Activated CD4-positive, alpha-beta T cell treated with anti-CD3 and anti-CD28 coated beads, Interleukin-2, amount 10 ng/mL, durations not matched to agents 24 days and 14 days (primary cell): ENCODE measurements at places on chromosomes 16 and 17. TPM values are rescaled to one million over a fixed set of nuclear protein-coding genes. Genes with fewer than 3 reads are reported as not detected.
A peak's percentile ranks its signal among the peaks of the same experiment; 100 is the strongest.

- peak; percentile 85 for DNase-seq
Observed at GRCh38 chr17:35947156-35947585, 3.7 kb upstream of the LYZL6 start.

GRCh38 chr16:71722801-71723536, 1.5 kb downstream of the PHLPP2 start:
- DNase-seq, result peak; percentile 88

DNA sequence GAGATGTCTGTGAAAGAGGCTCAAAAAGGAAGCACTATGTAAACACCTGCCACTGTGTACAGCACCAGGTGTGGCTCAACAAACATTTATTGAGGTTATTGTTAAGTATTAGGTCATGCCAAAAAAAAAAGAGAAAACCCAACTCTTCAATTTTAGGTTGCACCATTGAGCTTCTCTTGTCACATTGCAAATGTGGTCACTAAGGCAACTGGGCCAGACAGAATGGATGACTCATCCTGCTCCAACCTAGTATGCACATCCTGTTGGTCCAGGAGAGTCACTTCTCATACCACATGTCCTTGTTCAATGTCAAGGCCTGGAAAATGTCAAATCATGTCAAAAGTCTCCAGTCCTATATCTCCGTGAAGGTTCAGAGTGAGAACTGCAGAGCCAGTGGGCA, 25.0 kb downstream of the HOXB1 start:
- DNase-seq, result peak; percentile 91

- DNase-seq, result no peak
Observed at GRCh38 chr16:24826817-24827566, 18.8 kb upstream of the SLC5A11 start.

DNA sequence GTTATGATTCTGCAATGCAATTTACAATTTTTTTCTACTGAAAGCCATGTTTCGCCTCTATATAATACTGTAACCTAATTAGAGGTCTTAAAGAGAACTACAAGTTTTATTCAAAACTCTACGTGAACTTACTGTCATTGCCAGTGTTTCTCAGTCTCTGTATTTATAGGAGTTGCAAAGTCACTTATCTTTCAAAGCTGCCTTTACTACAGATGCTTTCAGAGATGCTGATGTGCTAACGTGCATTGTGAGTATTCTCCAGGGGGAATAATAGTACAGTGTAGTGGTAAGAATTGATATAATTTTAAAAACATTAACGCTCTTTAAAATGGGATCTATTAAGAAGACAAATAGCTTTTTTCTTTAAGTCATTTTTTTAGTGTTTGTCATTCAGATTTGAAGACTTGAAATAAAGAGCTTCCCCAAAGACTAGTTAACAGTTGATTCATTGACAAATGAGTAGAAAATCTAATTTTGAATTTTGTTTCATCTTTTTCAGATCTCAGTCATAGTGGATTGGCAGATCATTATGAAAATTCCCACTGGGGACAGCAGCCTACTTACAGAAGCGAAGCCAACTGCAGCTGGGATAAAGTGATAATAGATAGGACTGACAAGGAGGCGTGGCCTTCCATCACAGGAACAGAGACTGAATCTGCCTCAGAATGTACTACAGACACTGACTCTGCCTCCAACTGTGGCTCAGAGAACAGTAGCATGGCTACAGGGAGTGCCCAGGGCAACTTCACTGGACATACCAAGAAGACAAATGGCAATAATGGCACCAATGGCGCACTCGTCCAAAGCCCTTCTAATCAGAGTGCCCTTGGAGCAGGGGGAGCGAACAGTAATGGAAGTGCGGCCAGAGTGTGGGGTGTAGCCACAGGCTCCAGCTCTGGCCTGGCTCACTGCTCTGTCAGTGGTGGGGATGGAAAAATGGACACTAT, 79.9 kb downstream of the TMC6 start:
- DNase-seq, result no peak

- no peak for DNase-seq
Observed at GRCh38 chr16:85935391-85935973, 36.5 kb downstream of the IRF8 start.

The MC1R gene
- total RNA-seq, result 4.6 and 5.9 TPM in 2 replicates

The PRR29 gene
- total RNA-seq, result 0.12 and 0.47 TPM in 2 replicates

- DNase-seq, result no peak
Observed at GRCh38 chr17:75727391-75727790, 6.1 kb downstream of the ITGB4 start.

DNA sequence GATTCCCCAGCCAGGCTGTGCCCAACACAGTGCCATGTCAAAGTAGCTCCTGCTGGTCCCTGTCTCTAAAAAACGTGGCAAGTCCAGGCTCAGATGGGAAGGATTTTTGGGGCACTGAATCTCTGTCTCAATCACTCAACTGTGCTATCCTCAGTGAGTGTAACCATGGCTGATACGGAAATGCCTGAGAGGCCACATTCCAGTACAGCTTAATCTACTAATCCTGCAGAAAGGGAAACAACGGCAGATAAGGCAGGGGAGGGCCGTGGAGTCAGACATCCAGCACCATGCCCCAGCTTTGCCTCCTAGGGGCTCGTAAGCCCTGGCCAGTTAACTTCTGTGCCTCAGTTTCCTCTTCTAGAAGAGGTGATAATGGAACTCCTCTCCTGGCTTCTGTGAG, 251.7 kb downstream of the CPPED1 start:
- DNase-seq, result no peak

- no peak for DNase-seq
Observed at GRCh38 chr17:17468217-17469010, 8.4 kb upstream of the MED9 start.

DNA sequence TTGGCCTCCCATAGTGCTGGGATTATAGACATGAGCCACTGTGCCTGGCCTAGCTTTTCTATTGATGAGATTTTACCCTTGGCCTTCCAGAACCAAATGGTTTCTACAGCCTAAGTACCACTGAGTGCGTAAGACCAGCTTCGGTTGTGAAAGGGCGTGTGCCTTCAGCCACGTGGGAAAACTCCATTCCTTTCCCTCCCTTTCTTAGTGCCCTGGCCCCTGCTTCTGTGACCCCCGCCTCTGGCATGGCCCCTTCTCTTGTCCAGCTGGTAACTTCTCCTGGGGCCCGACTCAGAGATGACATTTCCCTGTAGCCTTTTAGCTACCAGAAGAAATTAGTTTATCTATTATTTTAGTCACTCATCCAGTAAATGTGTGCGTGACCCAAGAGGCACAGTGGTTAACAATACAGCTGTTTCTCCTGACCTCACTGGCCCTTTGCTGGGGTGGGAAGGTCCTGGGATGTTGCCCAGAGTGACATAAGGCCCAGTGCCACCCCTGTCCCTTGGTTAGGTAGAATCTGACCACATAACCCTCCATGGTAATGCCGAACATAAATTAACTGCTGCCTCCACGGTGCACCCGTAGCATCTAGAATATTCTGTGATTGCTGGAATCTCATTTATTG, 97.3 kb downstream of the PLCG2 start:
- no peak for DNase-seq

DNA sequence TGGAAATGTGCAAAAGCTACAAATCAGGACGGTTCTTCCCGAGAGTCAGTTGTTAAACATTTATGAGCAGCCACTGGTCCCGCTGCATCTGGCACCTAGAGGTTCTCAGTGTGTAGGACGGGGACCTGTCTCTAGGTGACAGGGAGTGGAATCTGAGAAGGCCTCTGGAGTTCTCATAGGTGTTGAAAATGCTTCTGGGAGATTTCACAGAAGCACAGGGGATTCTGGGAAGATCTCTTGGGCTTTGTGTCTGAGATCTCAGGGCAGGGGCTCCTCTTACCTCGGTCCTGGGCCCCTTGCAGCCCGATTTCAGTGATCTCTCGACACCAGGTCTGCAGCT, 8.9 kb downstream of the ALOX15 start:
- no peak for DNase-seq

DNA sequence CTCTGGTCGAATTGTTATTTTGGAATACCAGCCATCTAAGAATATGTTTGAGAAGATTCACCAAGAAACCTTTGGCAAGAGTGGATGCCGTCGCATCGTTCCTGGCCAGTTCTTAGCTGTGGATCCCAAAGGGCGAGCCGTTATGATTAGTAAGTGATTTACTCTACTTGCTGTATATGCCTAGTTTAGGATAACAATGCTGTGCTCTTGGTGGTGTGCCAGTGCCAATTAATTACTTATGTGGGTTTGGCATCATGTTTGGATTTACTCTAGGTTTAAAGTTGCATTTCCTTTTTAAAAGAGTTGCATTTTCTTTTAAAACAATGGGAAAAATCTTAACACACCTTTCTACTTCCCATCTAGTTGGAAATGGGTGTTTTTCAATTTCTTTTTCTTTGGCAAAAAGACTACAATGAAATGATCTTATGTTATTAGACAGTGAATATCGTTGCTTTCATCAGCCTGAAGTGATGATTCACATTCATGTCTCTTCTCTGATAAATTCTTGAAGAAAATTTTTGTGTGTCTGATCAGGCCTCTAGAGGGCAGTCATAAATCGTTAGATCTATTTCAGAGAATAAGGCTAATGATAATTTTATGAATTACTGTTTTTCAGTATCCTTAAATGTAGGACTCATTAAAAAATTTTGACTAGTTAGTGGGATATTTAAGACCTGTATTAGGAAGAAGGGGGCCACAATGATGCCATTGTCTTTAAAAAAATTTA, 5.6 kb downstream of the SF3B3 start:
- DNase-seq, result peak; percentile 63

DNA sequence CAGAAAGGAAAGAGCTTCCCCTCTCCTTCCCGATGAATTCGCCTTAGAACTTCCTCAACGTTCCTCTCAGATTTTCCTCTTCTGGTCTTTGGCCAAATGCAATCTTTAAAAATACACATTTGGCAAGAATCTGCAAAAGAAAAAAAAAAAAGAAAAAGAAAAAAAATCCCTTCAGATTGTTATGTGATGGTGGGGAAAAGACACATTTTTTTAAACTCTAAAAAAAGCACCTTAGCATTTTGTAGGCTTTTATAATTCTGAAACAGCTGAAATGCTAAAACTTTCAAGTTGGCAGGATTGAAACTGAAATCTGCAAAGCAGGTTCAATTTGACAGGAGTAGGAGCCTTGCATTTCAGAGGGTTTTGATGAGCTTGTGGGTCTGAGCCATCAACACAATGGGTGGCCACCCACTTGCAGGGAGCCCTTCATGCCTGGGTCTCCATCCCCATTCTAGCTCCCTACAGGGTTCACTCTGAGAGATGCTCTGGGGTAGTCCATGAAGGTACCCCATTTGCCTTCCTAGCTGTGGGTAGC, 33.1 kb downstream of the CACNG3 start:
- DNase-seq, result no peak

The CDH8 gene
- total RNA-seq, result 0.70 TPM in 1 of 2 replicates, not detected in the other

DNA sequence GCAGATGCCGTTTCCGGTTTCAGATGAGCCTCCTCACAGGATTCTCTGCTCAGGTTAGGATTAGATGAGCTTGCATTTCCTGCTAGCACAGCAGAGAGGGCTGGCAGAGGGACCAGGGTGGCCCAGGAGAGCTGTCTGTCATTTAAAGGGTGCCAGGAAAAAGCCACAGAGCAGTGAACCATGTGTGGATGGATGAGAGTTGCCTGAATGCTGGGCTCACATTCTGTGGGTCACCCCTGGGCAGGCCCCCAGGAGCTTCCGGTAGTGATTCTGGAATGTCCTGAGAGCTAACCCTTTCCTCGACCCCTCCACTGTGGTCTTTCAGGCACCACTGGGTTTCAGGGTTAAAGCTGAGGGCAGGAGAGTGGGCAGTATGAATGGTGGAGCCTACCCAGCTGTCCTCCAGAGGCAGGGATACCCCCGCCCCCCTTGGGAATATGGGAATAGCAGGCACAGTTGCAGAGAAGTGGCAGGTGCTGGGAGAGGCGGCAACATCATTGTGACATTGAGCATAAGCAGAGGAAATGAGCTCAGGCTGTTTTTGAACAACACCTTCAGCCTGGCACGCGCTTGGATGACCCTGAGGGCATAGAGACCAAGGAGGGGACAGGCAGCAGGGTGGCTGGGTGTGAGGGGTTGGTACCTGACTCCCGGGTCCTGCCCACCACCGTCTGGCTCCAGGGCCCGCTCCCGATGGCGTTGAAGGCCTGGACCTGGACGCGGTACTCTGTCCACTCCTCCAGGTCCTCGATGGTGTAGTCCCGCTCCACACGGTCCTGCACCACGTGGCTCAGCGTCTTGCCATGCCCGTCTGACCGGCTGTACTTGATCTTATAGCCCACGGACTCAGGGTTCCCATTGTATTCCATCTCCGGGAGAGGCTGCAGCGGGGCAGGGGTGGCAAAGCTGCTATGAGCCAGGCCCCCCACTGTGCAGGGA, 83.0 kb upstream of the CDC42EP4 start:
- no peak for DNase-seq

The USP43 gene
- 0.05 TPM in 1 of 2 replicates, not detected in the other for total RNA-seq

DNA sequence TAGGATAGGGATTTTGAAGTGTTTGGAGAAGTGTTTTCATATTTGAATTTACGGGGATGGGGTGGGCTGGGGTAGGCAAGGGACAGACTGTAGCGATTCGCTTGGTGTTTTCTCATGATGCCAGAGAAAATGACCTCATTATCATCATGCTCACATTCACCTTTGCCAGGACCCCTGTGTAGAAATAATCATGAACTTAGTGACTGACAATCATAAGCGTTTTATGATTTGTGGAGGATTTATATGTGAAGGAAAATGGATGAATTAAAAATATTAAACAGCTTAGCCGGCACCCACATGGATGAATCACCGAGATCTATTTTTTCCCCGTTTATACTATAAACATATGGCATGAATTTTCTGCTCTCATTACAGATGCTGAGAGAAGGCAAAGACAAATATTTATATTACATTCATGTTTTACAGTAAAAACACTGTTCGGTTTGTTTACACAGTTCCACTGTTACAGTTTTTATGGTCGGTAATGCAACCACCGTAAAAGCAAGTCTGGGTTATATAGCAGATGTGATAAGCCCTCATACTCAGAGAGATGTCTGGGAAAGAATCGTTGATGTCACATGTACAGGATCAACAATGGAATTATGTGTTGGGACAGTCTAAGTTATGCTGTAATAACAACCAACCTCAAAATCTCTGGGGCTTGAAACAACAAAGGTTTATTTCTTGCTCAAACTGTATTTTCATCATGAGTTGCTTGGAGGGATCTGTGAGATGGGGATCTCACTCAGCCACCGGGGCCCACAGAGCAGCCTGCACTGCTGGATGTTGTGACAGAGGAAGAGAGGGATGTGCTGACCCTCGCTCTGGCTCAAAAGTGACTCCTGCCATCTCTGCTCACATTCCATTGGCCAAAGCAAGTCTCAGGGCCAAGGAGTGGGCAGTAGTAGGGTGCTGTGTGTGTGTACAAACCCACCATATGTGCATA, 85.1 kb downstream of the WWOX start:
- no peak for DNase-seq

The CD7 gene
- total RNA-seq, result 413 and 415 TPM in 2 replicates
